Mesendoderm (in vitro differentiated cells): ENCODE measurements at places on chromosomes 11 and 22.

DNA sequence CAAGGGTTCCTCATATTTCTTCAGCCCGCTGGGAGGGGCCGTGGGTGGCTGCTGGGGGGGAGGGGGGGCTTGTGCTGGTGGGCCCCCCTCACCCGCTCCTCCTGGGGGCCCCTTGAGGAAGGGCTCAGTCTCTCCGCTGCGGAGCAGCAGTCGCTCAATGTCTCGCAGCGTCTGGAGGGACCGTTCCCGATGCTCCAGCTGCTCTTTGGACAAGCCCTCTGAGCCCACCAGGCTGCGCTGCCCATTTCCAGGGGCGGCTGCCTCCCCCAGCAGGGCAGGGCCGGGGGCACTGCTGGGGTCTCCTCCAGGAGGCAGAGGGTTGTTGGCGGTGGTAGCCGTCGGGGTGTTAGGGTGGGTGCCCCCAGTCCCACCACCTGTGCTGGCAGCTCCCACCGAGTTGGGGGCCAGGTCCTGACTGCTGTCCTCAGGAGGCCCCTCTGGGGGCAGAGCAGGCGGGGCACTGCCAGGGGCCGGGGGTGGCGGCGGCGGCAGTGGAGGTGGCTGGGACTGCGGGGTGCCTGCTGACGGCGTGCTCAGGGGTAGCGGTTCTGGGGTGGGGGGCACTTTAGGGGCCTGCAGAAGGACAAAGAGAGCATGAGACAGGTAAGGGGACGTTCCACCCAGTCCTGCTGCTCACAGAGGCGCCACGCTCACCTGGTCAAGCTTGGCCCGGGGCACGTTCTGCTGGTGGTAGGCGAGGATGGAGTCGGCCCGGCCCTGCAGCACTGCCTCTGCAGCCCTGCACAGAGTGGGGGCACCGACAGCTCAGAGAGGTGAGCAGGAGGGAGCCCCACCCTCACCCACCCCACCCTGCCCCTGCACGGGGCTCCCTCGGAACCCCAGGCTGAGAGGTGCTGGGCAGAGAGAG is 18.9 kb downstream of the CXCR5 start:
- no peak for DNase-seq

DNA sequence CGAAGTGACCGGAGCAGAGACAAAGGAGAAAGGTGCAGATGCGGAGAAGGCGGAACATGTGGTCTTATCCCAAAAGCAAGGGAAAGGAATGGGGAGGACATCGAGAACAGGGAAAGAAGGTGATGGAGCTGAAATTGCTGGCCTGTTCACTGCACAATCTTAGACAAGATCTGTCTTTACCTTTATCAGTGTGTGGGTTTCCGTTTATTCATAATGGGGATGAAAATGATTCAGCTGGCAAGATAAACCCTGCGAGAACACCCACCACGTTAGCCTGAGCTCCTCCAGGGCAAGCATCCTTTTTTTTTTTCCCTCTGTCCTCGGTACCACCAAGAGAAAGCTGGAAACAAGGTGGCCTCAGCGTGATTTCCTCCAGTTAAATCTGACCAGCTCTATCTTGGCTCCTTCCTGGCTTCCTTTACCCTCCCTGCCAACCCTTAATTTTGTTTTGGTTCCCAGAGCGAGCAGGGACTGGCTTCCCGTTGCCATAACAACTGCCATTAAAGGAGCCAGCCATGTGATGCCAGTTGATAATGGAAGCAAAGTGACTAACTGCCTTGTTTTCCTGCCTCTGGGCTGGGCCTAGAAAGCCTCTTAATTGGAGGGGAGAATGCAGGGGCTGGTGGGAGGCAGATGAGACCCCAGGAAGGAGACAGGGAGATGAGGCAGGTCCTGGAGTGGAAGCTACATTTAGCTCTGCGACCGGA is 4.2 kb downstream of the SGSM1 start:
- DNase-seq: peak; percentile 71

DNA sequence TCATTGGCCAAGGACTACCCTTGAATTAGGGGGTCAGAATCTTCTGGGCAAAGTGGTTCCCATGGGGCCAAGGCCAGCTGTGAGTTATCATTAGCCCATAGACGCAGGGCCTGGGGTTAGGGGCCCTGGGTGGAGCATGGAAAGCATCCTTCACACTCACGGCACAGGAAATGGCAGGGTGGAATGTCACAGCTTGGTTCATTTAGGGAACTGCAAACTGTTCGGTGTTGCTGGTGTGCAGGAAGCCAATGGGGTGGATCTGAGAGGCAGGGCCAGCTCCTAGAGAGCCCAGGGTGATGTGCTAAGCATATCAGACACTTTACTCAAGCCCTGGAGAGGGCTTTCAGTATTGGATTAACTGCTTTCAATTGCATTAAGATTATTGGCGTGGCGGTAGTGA is 42.9 kb downstream of the TECTA start:
- peak; percentile 61 for DNase-seq

- no peak for DNase-seq
Observed at GRCh38 chr11:95760941-95761340, 28.6 kb downstream of the FAM76B start.

DNA sequence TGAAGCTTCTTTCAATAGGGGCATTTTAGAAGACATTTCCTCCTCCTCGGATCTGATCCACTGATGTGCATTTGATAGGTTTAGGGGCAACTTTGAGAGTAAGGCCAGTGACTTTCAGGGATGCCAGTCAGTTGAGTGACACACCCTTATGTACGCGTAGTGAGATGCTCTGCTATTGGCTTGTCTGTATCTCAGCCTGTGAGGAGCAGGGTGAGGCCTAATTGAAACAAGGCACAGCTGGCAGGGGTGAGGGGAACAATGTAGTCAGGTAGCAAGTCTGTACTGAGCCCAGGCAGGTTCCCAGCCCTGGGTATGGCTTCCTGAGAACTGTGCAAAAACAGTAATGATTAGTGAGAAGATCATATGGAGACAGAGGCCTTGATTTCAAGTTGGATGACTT is 61.5 kb downstream of the STIM1 start:
- DNase-seq: no peak

DNA sequence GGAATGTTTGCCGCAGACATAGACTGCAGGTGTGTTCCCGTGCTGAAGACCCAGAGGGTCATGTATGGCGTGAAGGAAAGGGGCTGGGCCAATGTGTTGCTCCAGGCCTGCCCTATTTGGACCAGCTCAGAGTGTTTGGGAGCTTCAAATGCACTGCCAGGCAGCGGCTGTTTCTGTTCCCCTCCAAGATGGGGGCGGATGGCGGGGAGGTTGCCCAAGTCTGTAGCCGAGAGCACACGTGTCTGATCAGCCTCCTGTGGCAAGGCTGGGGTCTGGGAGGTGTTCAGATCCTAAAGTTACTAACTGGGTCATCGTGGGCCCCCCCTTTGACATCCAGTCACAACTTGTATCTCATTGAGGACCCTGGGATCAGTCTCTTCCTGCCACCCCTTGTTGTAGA is 45.5 kb downstream of the CACNA1I start:
- no peak for DNase-seq

DNA sequence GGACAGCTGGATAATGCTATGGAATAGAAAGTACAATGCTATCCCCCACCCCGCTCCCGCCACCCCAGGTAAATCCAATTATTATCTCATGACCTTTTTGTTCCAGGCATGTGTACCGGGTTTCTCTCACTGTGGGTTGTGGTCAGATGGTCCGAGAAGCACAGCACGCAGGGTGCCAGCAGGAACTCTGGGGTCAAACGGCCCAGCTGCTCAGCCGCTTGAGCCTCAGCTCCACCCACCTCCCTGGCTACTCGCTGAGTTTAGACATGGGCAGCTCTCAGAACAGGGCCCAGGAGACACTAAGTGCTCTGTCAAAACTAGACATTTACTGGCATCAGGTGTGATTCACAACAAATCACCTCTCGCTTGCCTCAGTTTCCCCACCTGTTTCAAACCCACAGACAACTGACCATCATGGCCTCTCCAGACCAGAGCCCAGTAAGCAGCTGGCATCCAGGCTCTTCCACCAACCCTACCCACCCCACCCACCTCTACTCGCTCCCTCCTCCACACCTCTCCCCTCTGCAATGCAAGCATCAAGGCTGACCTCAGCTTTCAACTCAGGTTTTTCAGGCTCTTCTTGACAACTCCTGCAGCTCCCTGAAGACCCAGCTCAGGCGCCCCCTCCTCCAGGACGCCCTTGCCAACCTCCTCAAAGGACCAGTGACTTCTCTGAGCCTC is 13.0 kb upstream of the MFNG start:
- no peak for DNase-seq

- no peak for DNase-seq
Observed at GRCh38 chr11:130726234-130727037, 189.8 kb downstream of the SNX19 start.

- no peak for DNase-seq
Observed at GRCh38 chr11:125649465-125650166, 24.7 kb downstream of the CHEK1 start.

- DNase-seq: peak; percentile 37
Observed at GRCh38 chr11:134272381-134273316, 3.5 kb upstream of the GLB1L3 start.

- DNase-seq: no peak
Observed at GRCh38 chr11:121351083-121351630, 58.6 kb downstream of the SC5D start.

GRCh38 chr11:78605296-78605695 is 30.6 kb upstream of the NARS2 start:
- DNase-seq: no peak

- no peak for DNase-seq
Observed at GRCh38 chr11:94928117-94928990, 45.0 kb downstream of the CWC15 start.

GRCh38 chr11:96331699-96332116 is 11.3 kb downstream of the MAML2 start:
- DNase-seq: no peak

- no peak for DNase-seq
Observed at GRCh38 chr11:79362206-79362757, 78.5 kb downstream of the TENM4 start.

DNA sequence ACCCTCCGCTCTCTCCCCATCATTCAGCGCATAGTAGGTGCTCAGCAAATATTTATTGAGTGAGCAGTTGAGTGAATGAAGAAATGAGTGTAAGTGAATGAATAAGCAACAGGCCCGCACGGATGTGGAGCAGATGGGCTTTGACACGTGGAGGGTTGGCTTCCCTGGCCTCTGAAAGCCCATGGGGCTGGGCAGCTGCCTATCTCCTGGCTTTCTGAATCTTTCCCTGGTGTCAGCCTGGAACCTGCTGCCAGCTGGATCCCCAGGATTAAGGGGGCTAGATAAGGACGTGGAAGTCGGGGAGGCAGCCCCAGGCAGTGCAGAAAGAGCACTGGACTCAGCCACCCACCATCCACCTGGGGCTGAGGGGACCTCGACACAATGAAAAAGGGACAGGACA is 12.6 kb downstream of the IL2RB start:
- no peak for DNase-seq

- peak; percentile 76 for DNase-seq
Observed at GRCh38 chr11:134275534-134276395, at the start of gene GLB1L3. Gene GLB1L3, plus strand, starts transcription at chr11:134276379. Its CDS starts 362 bp downstream, at chr11:134276741.

DNA sequence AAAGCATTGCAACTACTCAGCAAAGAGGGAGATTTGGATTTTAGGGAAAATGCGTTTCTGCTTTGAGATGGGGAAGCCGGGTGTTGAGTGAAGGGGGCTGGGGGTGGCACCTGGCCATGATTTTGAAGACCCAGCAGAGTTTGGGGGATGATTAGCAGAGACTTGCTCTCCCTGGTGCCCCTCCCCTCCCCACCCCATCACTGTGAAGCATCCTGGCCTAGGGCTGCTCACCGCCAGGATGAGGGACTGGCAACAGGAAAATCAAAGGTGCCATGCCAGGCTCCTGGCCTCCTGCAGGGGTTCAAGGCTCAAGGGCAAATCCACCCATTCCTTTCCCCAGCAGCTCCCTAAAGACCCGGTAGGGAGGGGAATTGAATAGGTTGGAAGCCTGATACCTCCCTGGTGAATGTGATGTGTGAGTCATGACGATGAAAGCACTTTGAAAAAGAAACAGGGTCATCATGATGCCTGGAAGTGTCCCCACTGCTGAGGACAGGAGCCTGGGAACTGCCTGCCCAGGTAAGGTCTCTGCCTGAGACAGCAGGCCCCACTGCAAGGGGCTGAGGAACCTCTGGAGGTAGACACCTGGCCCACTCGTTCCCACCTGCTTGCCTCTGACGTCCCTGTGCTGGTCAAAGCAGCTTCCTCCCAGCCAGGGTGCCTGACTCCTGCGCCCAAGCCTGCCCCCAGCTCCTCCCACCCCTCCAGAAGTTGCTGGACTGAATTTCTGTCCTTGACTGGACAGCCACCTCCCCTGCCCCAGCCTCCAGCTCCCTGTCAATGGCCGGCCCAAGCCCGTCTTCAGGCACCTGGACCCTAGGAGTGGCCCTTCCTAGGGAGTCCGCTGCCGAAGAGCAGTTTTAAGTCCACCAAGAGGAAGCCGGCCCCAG is 1.7 kb downstream of the CHST1 start:
- peak; percentile 63 for DNase-seq

- no peak for DNase-seq
Observed at GRCh38 chr22:45758603-45759002, 87.0 kb downstream of the ATXN10 start.

DNA sequence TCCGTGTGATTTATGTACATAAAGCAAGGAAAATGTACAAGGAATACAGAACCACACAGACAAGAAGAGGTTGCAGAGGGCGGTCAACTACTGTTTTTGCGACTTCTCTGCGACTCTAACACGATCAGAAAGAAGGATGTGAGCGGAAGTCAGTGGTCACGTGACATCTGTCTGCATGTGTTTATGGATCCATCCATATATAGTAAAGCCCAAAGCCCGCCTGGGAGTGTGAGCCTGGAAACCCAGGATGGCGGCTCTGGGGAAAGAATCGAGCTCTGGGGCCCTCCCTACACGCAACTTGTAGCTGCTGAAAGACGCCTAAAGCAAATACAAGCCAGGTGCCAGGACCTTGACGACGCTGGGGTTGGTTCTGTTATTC is 8.8 kb downstream of the OSBPL5 start:
- DNase-seq: no peak

- DNase-seq: no peak
Observed at GRCh38 chr22:43957871-43958270, 2.6 kb downstream of the SAMM50 start.

GRCh38 chr22:20203552-20204201 is 52.8 kb upstream of the CCDC188 start:
- DNase-seq: peak; percentile 95
